Stimulated activated CD4-positive, alpha-beta T cell treated with anti-CD3 and anti-CD28 coated beads, Interleukin-2, amount 100 ng/mL, for 24 hours (primary cell): ENCODE measurements at places on chromosomes 7 and 10.

GRCh38 chr10:33861016-33861704 lies 526.7 kb upstream of the NRP1 start:
- no peak for DNase-seq

DNA sequence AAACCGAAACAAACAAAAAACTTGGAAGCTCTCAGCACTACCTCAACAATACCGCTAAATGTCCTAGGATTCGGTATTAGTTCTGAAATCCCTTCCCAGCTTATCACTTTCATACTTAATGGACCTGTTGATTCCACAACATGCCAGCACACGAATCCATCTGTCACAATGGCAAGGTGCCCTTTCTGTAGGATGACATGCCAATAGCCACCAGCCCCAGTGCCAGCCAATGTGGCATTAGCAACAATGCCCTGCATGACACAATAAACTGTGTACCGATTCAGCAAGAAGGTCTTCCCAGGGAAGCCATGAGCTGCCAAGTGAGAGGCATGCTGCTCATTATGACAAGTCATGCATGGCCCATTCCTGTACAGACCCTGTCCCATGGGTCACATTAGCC lies 35.6 kb upstream of the CHCHD3 start:
- DNase-seq = no peak

DNA sequence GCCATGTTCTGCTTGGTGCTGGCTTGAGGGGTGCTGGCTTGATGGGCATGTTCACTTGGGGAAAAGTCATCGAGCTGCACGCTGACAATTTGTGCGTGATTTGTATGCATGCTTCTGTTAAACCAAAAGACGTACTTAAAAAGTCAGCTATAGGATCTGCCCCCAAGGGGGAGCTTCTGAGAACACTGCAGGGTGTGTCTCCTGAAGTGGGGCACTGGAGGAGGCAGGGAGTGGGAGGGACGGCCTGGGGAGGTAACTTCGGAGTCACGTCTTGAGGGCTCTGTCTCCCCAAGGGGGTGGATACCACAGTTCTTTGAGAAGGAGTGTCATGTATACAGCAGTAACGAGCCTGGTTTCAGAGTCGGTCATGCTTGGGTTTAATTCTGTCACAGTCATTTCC lies 406.5 kb downstream of the PLXNA4 start:
- DNase-seq = no peak

DNA sequence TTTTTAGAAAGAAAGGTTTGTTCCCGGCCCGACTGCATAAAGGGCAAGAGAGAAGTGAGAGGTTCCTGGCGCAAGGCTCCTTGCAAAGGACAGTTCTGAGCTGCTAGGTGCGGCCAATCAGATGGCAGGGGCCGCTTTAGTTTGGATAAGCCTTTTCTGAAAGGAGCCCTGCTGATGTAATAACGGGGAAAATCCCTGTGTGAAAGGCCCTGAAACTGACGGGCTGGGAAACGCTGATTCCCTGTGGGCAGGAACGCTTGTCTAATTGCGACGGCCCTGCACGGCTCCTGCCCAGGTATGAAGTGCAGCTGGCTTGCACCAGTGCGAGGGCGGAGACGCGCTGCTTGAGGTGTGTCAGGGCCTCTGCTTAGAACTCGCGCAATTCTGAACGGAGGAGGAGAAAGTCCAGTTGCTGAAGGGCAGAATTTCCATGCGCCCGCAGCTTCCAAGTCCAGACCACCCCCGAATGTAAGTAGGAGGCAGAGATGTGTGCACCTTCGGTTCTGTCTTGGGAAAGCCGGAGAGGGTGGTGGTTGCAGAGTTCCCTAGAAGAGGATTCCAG lies 30.5 kb downstream of the TACC2 start:
- no peak for DNase-seq

DNA sequence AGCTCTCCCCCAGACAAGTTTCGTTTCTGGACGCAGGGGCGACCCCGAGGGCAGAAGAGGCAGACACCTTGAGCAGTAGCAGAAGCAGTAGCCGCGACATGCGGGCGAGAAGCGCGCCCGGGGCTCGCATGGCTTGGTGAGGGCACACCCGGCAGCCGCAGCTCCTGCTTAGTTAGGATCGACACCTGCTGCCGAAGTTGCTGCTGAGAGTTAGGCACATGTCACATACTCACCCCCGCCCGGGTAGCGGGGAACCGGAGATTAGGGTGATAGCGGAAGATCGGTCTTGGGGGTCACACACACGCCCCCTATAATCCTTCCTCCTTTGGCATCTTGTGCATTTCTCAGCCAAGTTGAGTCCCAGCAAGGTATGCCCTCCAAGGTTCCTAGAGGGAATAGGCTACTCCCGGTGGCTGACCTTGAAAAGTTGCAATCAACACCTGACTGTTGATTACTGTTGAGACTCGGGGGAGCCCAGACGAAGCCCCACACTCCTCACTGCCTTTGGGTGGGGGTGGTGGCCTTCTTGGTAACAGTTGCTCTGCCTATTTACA lies 668 bp downstream of the GPR37 start:
- peak; percentile 29 for DNase-seq

DNA sequence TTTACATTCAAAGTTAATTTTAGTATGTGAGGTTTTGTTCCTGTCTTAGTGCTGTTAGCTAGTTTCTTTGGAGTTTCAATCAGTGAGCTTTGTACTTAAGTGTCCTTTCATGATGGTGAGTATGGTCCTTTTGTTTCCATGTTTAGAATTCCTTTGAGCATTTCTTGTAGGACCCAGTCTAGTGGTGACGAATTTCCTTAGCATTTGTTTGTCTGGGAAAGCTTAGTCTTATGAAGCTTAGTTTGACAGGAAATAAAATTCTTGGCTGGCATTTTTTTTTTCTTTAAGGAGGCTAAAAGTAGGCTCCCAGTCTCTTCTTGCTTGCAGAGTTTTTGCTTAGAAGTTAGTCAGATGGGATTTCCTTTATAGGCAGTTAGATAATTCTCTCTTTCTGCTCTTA lies 209.2 kb upstream of the SEMA3C start:
- no peak for DNase-seq

GRCh38 chr7:151454305-151454704 lies 14.4 kb upstream of the CRYGN start:
- DNase-seq = no peak

GRCh38 chr7:106143711-106144337 lies 31.7 kb upstream of the SYPL1 start:
- no peak for DNase-seq

GRCh38 chr7:134892963-134893362 lies 93.3 kb upstream of the AGBL3 start:
- DNase-seq = no peak
